Activated T-cell treated with anti-CD3 and anti-CD28 coated beads, Interleukin-2, amount 50 U/mL, for 72 hours (primary cell): ENCODE measurements at places on chromosomes 5 and 9. TPM values are rescaled to one million over a fixed set of nuclear protein-coding genes. Genes with fewer than 3 reads are reported as not detected.
A peak's percentile ranks its signal among the peaks of the same experiment; 100 is the strongest.

- DNase-seq, result no peak
Measured at GRCh38 chr5:102718819-102719218, 36.3 kb upstream of the PAM start.

- DNase-seq, result no peak
Measured at GRCh38 chr5:41575110-41575779, 64.8 kb upstream of the PLCXD3 start.

GRCh38 chr5:128346038-128346437 lies 192.0 kb downstream of the FBN2 start:
- DNase-seq, result no peak

GRCh38 chr9:78567693-78568092 lies 270.8 kb downstream of the PSAT1 start:
- DNase-seq, result no peak

DNA sequence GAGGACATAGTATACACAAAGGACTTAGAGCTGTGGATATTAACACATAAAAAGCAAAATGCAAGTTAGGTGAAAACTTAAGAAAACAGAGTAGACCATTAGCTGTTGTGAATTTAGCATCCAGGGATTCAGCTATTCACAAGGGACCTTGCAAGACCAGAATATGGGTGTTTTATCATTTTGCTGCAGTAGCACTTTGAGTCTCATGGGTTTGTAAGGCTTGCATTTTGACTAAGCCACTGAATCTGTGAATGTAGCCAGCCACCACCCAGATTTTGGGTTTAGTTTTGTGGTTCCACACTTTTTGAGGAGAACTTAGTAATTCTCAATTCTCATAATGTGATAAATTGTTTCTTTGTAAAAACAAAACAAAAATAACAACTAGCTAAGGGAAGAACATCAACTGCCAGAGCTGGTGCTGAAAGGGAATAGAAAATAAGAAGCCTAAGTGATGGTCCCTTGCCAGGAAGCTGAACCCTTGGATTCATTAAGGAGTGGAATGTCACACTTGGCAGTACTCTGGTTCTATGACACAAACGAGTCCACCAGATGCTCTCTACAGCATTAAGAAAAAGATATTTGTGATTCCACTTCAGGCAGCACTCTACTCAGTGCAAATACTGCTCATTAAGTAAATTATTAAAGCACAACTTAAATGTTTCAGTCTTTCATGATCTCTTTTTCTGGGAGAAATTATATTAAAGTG lies 557.4 kb upstream of the ZNF462 start:
- peak; percentile 4 for DNase-seq

Gene RNF130
- total RNA-seq, result 17.7 TPM

Gene P4HA2
- 5.9 TPM for total RNA-seq
